HS-27A (cell line): ENCODE measurements at places on chromosomes 1 and 21.
A peak's percentile ranks its signal among the peaks of the same experiment; 100 is the strongest.

- no peak for DNase-seq
Measured at GRCh38 chr1:36576551-36577110, 93.9 kb upstream of the CSF3R start.

DNA sequence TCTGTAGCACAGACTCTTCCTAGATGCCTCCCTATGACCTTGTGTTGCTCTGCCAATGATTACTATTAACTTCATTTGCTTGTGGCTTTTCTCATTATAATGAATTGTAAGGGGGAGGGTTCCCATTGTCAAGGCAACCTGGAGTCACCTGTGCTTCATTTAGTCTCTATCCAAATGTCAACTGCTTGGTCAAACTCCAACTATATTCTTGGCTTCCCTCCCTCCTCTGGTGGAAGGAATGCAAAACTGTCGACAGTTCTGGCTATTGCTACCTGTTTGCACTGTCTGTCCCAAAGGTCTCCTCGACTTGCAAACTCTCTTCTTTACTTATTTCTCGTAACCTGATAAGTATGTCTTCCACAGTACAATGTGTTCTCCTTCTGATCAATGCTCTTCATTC, 100.3 kb downstream of the CACNA1E start:
- DNase-seq = no peak

DNA sequence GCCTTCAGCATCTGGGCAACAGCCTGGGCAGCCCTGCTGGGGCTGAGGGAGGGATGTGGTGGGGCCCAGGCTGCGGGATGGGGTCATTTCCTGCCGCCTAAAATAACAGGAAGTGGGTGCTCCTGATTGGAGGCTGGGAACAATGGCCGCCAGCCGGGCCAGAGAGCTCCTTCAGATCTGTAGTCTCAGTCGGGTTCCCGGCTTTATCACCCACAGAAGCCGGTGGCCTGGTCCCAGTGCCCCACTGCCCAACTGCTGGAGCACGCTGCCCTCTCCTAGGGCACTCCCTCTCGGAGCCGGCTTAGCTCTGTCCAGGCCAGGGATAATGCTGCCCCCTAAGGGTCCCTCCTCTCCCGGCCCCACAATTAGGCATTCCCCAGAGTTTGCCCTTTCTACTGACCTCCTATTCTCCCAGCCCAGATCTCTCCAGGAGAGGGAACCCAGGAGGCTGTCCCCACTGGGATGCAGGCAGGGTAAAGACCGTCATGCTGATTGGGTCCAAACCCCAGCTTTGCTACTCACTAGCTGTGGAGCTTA, 5.1 kb downstream of the MAP7D1 start:
- peak; percentile 52 for DNase-seq

DNA sequence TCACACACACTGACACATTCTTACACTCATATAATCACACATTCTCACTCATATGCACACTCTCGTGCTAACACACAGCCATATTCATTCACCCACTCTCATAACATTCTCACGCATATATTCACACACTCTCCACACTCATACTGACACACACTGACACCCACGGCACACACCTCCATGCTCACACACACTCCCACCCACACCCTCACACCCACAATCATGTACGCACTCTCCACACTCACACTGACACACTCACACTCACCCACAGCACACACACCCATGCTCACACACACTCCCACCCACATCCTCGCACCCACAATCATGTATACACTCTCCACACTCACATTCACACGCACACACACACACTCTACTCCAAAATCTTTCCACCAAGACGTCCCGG, 38.2 kb downstream of the SYF2 start:
- no peak for DNase-seq

DNA sequence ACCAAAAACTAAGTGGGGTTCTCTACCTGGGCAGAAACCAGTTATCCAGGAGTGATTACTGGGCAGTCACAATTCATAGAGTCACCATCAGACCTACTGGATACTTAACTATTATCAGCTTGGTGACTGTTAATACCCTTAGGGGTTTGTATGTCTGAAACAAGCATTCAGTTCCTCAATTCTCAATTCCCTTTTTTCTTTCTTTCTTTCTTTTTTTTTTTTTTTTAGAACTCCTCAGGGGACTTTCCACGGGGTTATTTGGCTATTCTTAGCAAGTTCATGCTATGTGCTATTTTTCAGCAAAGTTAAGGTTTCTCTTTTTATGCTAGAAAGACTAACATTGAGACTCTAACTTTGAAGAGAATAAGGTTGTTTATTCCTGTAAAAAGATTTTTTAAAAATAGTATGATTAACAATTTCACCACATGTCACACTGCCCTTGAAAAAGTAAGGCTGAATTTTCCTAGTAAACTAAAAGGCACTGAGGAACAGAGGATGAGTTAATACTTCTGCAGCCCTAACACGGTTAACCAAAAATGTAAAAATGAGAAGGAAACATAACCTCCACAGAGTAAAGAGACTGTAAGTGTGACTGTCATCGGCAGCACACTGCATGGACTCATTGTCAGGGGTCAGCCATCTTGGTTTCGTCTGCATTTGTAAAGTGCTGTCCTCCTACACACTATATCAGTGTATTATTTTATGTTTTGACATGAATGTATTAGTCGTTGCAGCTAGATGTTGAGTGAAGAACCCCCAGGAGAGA, 310.2 kb downstream of the NTNG1 start:
- no peak for DNase-seq

DNA sequence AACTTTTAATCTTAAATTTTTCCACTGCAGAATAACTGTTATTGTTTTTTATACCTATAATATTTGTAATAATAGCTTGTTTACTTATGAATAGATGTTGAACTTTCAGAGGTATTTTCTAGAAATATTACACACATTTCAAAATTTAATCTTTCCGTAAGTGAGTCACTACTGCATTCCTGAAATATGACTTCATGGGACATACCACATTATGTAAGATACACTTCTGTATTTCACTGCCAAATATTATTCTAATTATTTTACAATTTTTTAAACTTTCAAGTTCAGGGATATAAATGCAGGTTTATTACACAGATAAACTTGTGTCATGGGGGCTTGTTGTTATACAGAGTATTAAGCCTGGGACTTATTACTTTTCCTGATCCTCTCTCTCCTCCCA, 2220.5 kb downstream of the NCAM2 start:
- DNase-seq = no peak

- no peak for DNase-seq
Measured at GRCh38 chr1:157369808-157370521, 182.3 kb downstream of the FCRL5 start.

DNA sequence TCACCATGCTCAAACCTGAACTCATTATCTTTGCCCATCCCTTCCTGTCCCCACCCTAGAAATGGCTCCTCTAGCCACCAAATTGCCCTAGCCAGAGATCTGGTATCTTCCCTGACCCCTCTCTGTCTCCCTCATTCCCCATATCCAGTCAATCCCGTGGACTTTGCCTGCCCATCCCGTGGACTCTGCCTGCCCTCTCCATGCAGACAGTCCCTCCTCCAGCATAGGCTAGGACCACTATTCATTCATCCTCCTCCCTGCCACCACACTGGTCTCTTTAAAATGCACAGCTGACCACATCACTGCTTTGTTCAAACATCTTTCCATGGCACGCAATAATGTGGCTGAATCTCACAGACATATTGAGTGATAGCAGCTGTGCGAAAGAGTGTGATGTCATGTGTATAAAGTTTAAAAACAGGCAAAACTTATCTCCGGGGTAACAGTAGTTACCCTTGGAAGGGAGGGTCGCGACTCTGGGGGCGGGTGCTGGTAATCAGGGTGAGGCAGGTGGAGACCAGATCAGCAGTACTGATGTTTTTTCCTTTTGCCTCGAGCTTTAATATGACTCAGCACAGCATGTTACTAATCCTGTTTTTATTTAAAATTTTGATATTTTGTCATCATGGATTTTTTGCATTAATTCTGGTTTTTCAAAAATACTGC, 4.8 kb upstream of the SLC2A1 start:
- no peak for DNase-seq

DNA sequence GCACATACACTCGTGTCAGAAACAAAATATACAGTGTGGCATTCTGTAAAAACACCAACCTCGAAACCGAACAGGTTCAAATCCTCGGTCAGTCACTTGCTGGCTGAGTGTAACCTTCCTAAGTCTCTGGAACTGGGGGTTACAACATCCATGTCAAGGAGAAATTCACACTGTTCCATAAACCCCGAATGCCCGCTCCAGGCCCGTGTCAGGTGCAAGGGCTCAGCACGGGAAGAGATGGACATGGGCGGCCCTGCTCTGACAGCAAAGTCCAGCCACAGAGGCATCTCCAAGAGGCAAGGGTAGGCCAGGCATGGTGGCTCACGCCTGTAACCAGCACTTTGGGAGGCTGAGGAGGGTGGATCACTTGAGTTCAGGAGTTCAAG, 79.5 kb downstream of the SLC66A1 start:
- DNase-seq = no peak

DNA sequence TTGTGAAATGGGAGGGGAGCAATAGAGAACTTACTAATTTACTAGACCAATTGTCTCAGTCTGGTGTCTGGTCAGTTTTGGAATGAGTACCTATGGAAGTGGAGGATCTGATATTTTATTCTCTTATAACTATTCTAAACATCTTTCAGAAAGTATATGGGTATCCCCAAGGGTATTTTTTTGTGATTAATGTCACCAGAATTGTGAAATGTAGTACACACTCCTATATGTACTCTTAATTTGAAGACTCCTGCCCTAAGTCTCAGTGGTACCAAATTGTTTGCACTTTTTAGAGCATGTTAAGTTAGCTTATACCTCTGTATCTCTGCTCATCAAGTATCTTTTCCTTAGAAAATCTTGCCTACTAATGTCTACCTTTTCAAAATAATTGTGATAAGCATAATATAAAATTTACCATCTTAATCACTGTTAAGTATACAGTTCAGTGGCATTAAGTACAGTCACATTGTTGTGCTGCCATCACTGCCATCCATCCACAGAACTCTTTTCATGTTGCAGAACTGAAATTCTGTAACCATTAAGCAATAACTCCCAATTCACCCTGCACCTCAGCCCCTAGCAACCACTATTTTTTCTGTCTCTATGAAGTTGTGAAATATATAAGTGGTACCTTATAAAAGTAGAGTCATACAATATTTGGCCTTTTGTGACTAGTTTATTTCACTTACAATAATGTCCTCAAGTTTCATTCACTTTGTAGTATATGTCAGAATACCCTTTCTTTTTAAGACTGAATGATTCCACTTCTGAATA, 40.5 kb downstream of the SLC30A7 start:
- no peak for DNase-seq

DNA sequence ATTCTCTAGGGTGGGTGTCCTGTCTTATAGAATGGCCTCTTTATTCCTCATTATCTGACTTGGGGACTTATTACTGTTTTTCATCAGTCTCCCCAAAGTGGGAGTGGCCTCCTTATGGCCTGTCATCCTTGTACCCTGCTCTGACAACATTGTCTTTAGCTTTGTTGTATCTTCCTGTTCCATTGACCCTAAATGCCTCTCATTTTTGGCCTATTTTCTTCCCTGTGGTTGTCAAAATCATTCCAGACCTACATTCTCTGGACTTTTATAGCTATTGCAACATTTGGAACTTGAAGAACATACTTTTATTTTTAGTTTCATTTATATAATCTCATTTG, 9.7 kb downstream of the SFT2D2 start:
- no peak for DNase-seq

GRCh38 chr1:241213139-241213538, 143.9 kb downstream of the RGS7 start:
- DNase-seq = no peak

GRCh38 chr1:178371933-178372388, 124.8 kb downstream of the CLEC20A start:
- no peak for DNase-seq

DNA sequence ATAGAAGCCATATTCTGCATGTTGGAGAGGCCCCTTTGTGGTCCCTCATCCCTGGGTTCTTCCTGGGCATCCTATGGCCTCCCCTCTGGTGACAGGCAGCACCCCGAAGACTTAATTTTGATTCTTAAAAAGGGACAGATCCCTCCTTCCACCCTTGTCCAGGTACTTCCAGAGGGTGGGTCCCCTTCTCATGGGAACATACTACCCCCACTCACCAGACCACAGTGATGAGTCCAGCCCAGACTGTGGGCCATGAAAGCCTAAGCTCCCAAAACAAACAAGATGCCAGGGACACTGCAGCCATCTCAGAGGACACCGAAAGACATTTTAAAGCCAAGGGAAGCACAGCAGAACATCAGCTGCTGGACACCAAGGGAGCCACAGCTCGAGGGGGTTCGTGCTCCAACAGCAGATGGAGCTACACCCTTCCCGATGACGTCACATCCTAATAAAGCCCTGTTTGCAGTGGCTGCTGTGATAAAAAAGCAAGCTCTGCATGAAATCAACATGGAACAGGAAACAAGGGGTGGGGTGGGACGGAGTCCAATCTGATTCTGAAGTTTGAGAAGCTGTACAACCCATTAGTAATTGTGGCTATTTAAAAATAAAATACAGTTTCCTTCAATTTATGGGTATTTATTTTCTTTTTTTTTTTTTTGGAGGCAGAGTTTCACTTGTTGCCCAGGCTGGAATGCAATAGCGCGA, 32.4 kb downstream of the GNB1 start:
- no peak for DNase-seq

GRCh38 chr1:178954937-178955336, 70.8 kb upstream of the FAM20B start:
- no peak for DNase-seq

- no peak for DNase-seq
Measured at GRCh38 chr1:108119500-108119899, 80.6 kb downstream of the SLC25A24 start.

- DNase-seq = no peak
Measured at GRCh38 chr1:114063544-114063943, 84.3 kb downstream of the OLFML3 start.

- DNase-seq = no peak
Measured at GRCh38 chr1:205766570-205766969, 8.7 kb downstream of the RAB29 start.

DNA sequence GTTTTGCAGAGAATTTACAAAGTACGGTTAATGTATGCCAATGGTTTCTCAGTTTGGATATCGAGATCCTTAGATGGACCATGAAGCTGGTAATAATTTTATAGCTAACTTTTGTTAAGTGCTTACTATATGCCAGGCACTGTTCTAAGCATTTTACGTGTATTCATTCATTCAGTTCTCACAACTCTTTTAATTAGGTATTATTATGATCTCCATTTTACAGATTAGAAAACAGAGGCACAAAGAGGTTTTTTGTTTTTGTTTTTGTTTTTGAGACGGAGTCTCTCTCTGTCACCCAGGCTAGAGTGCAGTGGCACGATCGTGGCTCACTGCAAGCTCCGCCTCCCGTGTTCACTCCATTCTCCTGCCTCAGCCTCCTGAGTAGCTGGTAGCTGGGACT, 7.2 kb downstream of the RPRD2 start:
- DNase-seq = no peak

DNA sequence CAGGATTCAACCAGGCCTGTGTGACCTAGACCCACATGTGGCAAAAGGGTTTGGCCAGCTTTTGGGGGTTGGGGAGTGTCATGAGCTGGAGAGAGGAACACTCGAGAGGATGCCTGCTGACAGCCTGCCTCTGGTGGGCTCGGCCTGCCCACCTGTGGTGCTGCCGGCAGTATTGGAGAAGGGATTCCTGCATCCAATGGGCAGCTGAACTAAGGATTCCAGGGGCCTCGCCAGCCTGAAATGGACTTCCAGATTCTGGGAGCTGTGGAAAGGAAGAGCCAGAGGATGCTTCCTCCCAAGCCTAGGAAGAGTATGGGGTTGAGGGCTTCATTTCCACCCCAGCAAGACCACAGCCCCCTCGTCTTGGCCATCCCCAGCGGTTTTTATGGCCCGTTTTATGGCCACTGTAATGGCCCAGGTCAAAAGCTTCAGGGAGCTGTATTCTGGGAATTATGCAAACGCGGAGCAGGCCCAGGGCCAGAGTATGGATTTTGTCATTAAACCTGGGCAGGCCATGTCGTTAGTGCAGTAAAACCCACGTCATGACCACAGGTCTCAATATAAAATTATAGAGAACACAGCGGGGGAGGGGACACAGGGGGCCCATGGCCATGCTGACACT, 63.6 kb downstream of the TMEM53 start:
- no peak for DNase-seq
